Vagina (tissue), 2 donors: ENCODE measurements at places on chromosomes 6 and 20.

- DNase-seq = no peak
Observed at GRCh38 chr6:107869871-107870270, 45.8 kb upstream of the SCML4 start.

- DNase-seq = no peak
Observed at GRCh38 chr20:20259533-20259932, 108.4 kb upstream of the INSM1 start.

DNA sequence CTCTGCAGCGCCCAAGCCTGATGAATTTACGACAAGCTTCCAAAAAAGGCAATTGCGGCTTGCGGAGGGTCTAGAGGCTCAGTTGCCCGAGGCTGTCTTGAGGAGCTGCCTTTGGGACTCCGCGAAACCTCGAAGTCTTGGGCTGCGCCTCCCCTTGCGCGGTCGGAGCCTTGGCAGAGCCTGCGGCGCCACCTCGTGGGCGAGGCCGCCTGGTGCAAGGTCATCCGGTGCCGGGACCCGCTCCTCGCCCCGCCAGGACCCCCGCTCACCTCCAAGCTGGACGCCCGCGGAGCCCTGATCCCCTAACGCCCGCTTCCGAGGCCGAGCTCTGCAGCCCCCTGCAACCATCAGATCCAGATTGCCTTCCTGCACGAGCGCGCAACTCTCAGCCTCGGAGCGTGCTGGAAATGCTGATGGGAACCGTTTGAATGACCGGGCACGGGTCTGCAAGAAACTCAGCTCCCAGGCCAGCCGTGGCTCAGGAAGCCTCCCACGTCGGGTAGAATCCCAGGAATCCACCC is 14.9 kb upstream of the FAM210B start:
- no peak for DNase-seq

DNA sequence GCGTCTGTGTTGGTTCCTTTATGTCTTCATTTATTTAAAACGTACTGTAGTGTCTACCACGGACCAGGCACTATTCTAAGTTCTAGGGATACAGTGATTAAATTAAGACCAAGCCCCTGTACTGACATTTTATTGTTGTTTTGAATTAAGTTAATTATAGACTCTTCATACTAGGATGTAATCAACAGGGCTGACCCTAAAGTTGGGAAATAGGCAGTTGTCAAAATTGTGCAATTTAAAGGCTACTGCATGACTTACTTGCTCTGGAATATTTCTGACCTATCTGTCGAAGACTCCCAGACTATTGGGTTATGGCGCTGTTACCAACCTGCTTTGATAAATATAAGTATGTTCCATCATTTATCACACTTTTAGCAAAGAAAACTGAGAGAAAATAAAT is 6.7 kb downstream of the MYO6 start:
- no peak for DNase-seq

- DNase-seq = no peak
Observed at GRCh38 chr6:104789770-104790190, 69.9 kb downstream of the HACE1 start.

GRCh38 chr6:151290877-151291721 is 51.3 kb downstream of the AKAP12 start:
- DNase-seq = no peak

GRCh38 chr6:21213492-21213891 is 380.1 kb upstream of the SOX4 start:
- no peak for DNase-seq

GRCh38 chr20:45087814-45088213 is 13.1 kb downstream of the KCNS1 start:
- no peak for DNase-seq

- peak; percentile 87 for DNase-seq
Observed at GRCh38 chr20:44071526-44072111, 115.4 kb downstream of the JPH2 start.

DNA sequence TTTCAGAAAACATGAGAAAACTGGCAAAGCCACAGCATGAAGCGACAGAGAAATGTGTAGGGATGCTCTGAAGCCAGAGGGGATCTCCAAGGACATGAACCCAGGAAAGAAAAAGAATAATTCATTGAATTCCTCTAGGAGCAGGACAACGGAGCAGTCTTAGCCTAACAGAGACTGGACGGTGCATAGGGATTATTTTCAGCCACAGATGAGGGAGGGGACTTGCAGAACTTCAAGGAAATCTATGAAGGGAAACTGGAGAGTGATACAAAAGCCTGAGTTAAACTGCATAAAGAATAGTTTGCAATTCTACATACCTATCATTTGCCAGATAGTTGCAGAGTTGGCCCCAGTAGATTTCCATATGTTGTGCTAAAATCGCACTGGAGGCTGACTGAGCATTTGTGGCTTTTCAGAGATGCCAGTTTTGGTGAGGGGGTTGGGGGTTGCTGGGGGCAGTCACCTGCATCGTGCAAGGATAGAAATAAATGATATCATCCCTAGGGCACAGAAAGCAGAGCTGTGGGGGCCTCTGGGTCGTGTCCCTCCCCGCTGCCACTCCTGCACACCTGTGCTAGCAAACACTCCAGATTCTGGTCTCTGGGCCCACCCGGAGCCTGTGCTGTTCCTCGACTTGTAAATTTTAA is 443.2 kb upstream of the JARID2 start:
- DNase-seq = no peak

DNA sequence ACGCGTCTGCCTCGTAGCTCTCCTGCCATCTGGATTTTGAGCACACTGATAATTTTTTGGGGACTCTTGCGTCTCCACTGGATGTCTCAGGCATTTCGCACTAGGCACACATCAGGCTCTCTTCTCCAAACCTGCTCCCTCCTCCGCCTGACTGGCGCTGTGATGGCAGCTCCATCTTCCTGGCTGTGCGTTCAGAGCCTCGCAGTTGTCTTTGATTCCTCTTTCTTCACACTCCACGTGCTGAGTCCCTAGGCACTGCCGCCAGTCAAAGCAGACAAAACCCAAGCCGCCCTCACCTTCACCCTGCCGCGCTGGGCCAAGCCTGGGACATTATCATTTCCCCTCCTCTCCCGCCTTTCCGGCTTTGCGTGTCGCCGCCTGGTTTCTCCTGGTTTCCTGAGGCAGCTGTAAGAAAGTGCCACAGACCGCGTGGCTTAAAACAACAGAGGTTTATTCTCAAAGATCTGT is 778 bp downstream of the PSMG4 start:
- no peak for DNase-seq

- DNase-seq = no peak
Observed at GRCh38 chr6:156420172-156420993, 356.8 kb upstream of the ARID1B start.

GRCh38 chr20:34472246-34472925 is 43.8 kb upstream of the DYNLRB1 start:
- no peak for DNase-seq

DNA sequence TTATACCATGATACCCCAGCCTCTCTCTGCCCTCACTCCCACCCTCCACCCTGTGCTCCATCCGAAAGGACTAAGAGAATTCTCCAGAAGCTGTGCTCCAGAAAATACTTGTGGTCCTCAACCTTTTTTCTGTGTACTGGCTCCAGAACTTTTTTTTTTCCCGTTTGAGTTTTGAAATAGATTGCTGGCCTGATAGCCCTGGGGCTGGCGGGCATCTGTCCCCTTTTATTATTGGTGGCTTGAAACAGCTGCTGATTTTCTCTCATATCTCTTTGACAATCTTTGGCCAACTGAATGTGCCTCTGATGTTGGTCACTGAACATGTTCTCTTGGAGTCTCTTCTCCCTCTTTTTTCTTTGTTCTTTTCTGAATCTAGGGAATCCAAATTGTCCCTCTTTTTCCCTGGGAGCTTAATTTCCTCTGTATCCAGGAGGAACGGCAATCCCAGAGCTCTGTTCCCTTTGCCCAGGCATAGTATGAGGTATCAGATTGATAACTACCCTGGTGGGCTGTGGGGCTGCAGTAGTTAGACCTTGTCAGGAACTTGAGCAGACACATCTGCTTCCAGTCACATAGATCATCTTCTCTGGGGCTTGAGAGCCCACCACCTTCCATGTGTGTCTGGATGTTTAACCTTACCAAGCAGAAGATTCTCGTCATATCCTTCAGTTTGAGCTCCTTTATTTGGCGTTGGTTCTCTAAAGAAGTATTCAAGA is 1.6 kb downstream of the PPARD start:
- DNase-seq = no peak

DNA sequence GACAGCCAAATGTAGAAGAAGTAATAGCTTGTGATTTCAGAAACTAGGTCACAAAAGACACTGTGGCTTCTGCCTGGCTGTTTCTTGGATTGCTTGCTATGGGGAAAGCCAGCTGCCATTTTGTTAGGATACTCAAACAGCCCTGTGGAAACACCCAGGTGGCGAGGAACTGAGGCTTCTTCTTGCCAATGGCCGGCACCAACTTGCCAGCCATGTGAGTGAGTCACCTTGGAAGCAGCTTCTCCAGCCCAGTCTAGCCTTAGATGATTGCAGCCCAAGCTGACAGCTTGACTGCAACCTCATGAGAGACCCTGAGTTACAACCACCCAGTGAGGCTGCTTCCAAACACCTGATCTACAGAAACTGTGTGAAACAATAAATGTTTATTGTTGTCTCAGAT is 11.9 kb upstream of the KIAA1755 start:
- no peak for DNase-seq
